Metanephros (tissue), 2 donors: ENCODE measurements at places on chromosomes 12 and 14. TPM values are rescaled to one million over a fixed set of nuclear protein-coding genes. Genes with fewer than 3 reads are reported as not detected.

FGF23 gene
- total RNA-seq: 0.06 TPM

ST8SIA1 gene
- total RNA-seq: 10.3 TPM

MYH6 gene
- 0.64 TPM for total RNA-seq

LAG3 gene
- 0.47 TPM for total RNA-seq

TAS2R46 gene
- 6.7 TPM for total RNA-seq

ZNF384 gene
- 31.5 TPM for total RNA-seq

WASHC3 gene
- 45.3 TPM for total RNA-seq

SPRYD4 gene
- total RNA-seq: 2.2 TPM

LRTM2 gene
- total RNA-seq: 0.35 TPM
